Stomach (tissue), 19 donors: ENCODE measurements at places on chromosomes 16 and 17.

GRCh38 chr17:67289181-67289876 is 44.3 kb upstream of the HELZ start:
- peak; percentile 50 for DNase-seq

GRCh38 chr17:37828651-37829124 is 83.8 kb upstream of the HNF1B start:
- DNase-seq, result no peak

DNA sequence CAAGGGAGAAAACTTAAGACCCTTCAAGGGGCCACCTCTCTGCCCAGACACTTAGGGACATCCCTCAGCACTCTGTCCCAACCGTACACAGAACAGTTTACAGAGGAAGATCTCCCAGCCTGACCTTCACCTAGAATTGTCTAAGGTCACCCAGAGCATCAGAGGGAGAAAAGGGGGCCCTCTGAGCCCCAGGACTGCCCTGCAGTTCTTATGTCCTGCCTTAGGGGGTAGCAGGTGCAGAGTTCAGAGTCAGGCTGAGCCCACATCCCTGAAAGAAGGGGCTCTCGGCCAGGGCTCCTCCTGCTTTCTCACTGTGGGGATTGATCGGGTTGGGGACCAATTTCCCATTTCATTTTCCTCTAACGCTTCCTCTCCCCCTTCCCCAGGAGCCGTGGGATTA is 15.4 kb downstream of the CA4 start:
- no peak for DNase-seq

GRCh38 chr17:34845296-34845695 is 116.0 kb downstream of the CCT6B start:
- no peak for DNase-seq

DNA sequence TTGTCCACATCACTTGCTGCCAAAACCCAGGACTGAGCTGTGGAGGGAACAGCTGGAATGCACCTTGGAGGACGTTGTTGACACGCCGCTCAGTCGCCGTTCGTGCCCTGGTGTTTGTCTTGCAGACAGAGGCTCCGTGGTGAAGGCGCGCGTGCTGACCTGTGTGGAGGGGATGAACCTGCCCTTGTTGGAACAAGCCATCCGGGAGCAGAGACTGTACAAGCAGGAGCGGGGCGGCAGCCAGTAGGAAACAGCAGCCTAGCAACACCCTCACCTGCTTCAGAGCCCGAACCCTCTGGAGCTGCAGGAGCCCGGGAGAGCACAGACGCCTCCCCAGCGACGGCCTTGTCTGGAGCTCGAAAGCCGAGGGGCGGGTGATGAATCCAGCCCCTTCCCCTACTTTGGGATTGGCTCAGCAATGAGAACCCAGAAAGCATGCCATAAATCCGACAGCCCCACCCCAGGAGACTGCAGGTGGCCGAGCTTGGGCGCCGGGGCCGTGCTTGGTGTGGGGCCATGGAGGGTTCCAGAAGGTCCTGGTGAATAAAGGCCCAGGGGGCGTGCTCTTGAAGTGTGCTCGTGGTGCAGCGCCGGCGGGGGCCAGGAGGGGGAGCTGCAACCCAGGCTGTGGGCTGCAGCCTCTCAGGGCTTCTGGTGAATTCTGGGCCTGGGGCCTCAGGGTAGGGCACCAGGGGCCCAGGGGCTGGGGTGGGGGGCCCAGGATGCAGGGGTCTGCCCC is 470 bp upstream of the CDK3 start:
- DNase-seq, result peak; percentile 81

- DNase-seq, result peak; percentile 55
Measured at GRCh38 chr17:11240841-11241610, at the start of gene SHISA6. Gene SHISA6 (plus strand): TSS chr17:11241213.

GRCh38 chr17:57869617-57870282 is 19.9 kb upstream of the MRPS23 start:
- no peak for DNase-seq

DNA sequence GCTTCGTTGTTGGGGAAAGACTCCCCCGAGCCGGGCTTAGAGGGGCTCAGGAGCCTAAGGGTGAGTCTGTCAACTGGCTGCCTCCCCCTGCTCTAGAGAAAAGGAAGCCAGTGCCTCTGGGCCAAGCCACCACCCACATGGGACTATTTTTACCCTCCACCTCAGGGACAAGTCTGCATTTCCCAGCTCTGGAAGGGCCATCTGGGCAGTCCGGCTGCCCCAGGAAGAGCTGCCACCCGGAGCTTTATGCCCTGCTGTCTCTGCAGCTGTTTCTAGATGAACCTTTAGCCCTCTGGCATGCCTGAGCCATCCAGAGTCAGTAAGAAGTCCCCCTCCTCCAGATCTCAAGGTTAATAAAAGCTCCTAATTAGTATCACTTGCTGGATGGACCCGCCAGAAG is 5.3 kb upstream of the RPRML start:
- no peak for DNase-seq

- DNase-seq, result peak; percentile 80
Measured at GRCh38 chr17:81513753-81514488, 1.3 kb upstream of the ACTG1 start.

- no peak for DNase-seq
Measured at GRCh38 chr17:42399121-42399520, 10.9 kb upstream of the STAT3 start.

DNA sequence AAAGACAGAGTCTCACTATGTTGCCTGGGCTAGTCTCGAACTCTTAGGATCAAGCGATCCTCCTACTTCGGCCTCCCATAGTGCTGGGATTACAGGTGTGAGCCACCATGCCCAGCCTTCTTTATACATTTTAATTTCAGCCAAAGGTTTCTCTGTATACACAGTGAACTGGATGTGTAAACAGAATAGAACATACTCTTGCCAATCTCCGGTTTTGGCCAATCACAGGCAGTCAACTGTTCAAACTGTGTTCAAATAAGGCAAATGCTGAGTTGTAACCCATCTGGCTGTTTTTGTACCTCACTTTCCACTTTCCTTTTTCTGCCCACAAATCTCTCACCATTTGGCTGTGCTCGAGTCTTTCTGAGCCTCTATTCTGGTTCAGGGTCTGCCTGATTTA is 108.2 kb downstream of the CPPED1 start:
- DNase-seq, result no peak

GRCh38 chr16:3157229-3158025 is 22.6 kb downstream of the ZNF213 start:
- peak; percentile 72 for DNase-seq

GRCh38 chr16:67116388-67117311 is 6.9 kb downstream of the PHAF1 start:
- DNase-seq, result no peak

DNA sequence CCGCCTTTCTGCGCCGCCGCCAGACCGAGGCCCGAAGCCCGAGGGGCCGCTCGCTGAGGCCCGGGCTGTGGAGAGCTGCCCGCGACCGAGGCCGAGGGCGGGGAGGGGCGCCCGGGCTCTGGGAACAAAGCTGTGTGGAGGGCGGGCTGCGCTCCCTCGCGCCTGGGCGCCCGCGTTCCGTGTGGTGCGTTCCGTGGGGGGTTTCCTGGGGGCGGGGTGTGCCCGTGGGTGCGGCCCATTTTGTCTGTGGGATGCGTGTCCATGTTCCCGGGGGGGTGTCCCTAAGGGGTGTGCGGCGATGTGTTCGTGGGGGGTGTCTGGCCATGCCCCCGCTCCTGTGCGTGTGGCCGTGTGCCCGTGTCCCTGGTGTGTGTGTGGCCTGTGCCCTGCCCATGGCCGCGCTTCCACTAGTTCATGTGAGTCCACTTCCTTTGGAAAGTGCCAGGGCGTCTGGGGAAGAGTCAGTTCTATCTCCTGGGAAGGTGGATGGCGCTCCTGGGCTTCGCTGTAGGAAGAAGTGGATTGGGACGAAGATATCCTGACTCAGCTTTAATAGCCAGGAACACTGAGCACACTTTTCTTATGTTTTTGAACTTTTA is 520 bp downstream of the JPT2 start:
- DNase-seq, result peak; percentile 50

DNA sequence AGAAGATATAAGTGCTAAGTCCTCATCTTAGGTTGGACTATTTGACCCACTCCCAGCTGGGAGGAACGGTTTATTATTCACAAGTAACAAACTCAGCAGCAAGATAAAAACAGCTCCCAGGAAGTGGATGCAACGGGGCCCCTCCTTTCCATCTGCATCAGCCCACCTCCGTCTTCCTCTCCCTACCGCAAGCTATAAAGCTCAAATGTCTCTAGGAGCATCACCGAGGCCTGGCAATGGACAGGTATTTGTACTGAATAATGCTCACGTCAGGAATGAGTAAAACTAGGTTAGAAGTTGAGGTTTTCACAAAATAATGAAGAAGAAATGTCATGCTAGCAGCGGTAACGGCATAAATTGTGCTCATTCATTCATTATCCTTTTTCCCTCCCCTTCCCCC is 408.7 kb upstream of the PSMD7 start:
- no peak for DNase-seq

DNA sequence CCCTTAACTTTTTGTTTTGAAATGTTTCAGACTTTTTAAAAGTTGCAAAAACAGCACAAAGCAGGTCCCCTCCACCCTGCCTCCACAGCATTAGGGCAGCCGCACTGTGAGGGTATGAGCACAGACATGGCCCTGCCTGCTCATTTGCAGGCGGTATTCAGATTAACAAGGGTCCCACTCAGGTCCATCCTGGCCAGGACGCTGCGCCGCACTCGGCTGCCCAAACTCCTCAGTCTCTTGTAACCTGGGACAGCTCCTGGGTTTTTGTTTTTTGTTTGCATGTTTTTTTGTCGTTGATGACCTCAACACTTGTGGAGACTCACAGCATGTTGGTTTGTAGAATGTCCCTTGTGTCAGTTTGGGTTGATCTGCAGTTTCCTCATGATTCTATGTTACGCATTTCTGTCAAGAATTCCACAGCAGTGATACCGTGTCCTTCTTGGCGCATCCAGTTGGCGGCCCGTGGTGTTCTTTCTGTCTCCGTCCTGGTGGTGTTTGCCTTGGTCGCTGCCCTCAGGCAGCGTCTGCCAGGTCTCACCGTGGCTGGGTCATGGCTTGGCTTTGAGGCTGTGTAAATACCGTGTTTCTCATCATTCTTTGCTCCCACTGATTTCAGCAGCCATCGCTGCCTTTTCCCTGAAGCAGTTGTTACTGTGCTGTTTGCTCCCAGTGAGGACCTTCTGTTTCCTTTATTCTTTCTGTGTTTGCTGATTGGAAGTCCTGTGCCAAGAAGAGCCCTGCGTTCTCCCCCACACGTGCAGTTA is 18.5 kb downstream of the CRAMP1 start:
- no peak for DNase-seq

DNA sequence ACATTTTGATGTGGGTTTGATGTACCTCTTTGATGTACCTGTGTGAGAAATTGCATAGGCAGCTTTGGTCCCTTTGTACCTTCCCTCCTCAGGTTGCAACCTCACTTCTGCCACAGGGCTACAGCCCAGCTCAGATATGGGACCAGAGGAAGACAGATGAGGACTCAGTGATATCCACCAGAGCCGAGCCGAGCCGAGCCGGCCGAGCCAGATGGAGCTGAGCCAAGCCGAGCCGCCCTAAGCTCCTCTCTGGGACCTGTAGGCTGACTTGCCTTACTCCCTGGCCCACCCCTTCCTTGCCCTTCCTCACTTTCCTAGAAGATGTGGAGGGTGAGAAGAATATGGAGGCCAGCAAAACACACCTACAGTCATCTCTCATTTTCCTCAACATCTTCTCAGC is 3.8 kb downstream of the HEATR9 start:
- no peak for DNase-seq

DNA sequence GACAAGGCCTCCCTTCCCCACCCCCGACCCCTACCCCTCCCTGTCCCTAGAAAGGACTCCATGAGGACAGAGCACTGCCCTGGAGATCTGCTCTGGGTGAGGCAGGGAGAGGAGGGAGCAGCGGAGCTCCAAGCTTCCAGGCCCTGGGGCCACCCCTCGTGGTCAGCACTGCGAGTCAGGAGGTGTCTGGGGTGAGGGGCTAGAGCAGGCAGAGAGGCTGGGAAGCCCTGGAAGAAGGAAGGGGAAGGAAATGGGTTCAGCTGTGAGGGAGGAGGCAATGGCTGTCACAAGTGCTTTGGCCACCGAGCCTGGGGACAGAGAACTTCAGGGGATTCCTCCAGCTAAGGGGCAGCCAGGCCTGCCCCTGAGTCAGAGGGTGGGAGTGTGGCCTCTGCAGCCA is 28.2 kb upstream of the DNAI2 start:
- DNase-seq, result no peak

DNA sequence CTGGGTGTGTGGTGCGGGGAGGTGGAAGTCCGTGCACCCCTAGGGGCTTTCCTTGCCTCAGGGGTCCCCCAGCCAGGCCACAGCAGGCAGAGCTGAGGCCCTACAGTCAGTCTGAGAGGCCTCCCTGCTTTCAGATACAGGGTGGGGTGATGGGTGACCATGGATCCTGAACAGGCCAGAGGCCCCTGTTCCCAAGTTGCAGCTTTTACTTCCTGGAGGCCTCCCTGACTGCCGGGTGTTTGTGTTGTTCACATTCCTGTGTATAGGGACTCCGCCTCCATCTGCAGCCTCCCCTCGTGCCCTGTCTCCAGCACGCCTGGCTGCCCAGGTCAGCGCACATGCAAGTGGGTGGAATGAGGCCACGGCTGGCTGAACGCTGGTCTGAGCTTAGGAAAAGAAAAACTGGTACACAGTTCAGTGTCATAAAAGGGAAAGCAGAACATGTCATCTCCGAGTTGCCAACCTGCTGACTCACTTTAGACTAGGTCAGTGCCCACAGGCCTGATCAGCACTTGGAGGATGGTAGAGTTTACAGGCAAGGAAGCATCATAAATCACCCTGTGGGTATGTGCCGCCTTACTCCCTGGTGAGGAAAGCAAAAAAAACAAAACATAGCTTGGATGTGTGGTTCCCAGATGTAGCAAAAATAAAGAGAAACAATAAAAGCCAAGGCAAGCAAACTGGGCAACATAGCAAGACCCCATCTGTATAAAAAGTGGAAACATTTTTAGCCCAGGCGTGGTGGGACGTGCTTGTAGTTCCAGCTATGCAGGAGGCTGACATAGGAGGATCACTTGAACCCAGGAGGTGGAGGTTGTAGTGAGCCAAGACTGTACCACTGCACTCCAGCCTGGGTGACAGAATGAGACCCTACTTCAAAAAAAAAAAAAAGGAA is 6.2 kb upstream of the SLC7A6 start:
- no peak for DNase-seq
